ENCODE measurements at places on chromosomes 4 and X.

GRCh38 chr4:47531241-47531953 is 46.3 kb downstream of the ATP10D start:
- peak; percentile 5 for DNase-seq

DNA sequence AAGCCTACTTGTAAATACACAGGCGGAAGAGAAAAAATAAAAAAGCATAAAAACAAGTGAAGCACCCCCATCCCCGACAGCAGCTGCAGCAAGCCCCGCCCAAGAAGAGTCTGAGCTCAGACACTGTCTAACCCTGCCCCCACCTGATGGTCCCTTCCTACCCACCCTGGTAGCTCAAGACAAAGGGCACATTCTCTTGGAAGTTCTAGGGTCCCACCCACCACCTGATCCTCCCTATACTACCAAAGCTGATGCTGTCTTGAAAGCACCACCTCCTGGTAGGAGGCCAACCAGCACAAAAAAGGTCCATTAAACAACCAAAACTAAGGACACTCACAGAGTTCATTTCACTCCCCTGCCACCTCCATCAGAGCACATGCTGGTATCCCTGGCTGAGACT is 308.2 kb downstream of the KLHL13 start:
- no peak for DNase-seq

DNA sequence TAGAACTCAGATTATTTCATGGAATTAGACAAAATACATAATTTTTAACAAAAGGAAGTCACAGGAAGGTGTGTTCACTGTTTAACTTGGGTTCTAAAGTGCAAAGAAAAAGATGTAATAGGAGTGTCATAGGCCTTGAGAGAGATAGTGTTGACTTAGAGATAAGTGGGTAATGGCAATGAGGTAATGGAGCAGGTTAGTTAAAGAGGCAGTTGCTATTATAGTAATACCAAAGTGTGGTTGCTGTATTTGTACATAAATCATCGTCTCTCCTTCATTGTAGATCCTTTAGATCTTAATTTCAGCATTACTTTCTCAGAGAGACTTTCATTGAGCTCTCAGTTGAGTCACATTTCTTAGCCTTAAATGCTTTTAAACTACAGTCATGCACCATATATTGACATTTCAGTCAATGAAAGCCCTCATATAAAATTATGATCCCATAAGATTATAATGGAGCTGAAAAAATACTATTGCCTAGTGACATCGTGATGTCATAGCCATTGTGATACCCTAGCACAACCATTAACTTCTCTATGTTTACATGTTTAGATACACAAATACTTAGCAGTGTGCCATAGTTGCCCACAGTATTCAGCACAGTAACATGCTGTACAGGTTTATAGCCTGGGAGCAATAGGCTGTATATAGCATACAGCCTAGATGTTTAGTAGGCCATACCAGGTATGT is 245.4 kb downstream of the ADGRL3 start:
- DNase-seq, result no peak

GRCh38 chr4:152369902-152370295 is 166.0 kb downstream of the FBXW7 start:
- peak; percentile 44 for DNase-seq

GRCh38 chr4:98476891-98477290 is 181.5 kb downstream of the TSPAN5 start:
- no peak for DNase-seq

DNA sequence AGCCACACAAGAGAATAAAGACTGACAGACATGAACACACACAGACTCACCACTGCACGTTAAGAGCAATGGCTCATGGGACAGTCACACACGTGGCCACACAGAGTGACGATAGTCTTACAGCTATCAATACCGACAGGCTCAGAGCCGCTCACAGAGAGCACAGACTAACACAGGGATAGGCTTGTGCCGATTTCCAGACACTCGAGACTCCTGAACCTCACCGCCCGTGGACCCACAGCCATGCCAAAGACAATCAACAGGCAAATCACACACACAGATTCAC is 716 bp upstream of the SLC38A5 start:
- no peak for DNase-seq

GRCh38 chr4:161657616-161658015 is 506.2 kb downstream of the FSTL5 start:
- no peak for DNase-seq

DNA sequence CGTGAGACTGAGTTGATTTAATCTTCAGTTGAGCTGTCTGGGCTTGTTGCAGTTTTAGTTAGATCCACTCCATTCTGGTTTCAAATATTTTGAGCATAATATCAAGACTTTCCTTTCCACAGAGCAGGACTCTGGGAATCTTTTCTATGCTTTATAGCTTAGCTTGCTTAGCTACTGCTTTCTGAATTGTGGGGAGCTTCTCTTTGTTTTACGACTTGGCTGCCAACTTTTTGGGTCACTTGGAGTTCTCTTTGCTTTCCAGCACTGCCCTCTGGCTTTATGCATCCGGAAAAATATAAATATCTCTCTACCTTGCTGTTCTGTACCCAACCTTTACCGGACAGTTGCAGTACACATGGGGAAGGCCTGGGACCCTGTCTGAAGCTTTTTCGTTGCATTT is 292.1 kb downstream of the STIM2 start:
- DNase-seq, result no peak

DNA sequence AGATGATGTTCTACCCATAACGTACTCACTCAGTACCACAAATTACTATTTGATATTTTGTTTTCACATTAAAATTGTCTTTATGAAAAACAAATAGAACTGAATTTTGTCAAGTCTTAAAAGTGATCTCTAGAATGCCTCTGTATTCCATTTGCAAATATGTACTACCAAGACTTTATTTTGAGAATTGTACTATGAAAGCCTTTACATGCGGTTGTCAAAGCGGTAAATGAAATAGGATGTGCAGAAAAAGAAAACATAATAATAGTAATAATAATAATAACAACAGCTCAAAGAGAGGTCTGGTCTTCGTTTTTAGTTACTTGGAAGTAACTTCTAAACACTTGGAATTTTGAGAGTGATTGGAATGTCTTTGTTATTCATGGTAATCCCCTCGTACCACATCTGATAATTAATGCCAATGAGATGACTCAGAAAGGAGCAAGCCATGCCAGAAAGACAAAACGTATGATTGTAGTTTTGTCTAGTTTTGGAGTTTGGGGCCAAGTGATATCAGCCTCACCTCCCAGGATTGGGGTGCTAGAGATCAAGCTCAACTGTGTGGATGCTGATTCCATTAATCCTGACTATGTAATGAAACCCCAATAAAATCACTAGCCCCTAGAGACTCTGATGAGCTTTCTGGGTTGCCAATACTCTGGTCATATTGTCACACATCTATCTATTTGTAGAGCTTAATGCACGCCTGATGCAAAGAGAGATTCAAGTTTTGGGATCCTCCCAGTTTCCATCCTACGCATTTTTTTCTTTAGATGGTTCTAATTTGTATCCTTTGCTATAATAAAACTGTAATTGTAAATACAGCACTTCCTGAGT is 20.2 kb upstream of the CTSO start:
- DNase-seq, result no peak

GRCh38 chrX:120697053-120697452 is 67.2 kb upstream of the C1GALT1C1 start:
- DNase-seq, result peak; percentile 89

GRCh38 chrX:9997524-9997923 is 30.4 kb downstream of the CLDN34 start:
- no peak for DNase-seq

DNA sequence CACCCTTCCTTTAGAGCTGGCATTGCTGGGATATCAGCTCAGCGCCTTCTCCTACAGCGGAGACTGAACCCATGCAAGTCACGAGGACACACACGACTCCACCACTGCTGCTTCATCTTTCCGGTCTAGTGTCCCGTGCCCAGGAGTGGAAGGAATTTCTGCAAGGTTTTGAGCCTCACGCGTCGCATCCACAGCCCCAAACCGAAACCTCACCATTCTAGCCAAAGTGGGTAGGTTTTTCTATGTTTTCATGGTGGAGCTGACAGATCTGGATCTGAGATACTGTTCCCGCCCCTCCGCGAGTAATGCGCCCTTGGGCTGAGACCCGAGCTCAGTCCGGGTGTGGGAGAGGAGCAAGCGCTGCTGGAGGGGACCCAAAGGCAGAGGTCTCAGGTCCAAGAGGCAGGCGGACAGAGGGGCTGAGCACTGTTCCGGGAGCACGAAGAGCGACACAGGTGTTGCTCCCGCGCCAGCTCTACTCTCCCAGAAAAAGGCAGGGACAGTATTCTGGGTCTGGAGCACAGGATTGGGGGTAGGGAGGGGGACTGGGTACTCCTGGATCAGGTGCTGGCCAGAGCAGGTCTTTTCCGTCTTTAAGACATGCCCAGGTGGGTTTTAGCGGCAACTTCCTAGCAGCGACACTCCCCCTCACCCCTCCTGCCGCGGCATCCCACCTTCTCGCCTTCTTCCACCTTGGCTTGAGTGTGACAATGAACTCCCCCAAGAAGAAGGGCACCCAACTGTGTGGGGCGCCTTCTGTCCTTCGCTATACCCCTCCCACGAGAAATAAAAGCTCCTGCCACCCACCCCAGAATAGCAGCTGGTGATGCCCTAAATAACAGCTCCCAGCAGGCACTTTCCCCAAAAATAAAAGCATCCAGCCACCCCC is 1.8 kb downstream of the EPHA5 start:
- no peak for DNase-seq

- DNase-seq, result peak; percentile 55
Observed at GRCh38 chr4:94304365-94304971, 38.2 kb downstream of the HPGDS start.

- no peak for DNase-seq
Observed at GRCh38 chr4:2500547-2500946, 31.6 kb downstream of the RNF4 start.

- DNase-seq, result no peak
Observed at GRCh38 chr4:4800646-4801408, 58.6 kb upstream of the MSX1 start.

- DNase-seq, result no peak
Observed at GRCh38 chr4:38131371-38132091, 171.3 kb downstream of the PTTG2 start.

GRCh38 chrX:14027036-14027435 is 2.7 kb downstream of the GEMIN8 start:
- DNase-seq, result peak; percentile 38

GRCh38 chrX:80578517-80579105 is 158.4 kb downstream of the TENT5D start:
- no peak for DNase-seq

DNA sequence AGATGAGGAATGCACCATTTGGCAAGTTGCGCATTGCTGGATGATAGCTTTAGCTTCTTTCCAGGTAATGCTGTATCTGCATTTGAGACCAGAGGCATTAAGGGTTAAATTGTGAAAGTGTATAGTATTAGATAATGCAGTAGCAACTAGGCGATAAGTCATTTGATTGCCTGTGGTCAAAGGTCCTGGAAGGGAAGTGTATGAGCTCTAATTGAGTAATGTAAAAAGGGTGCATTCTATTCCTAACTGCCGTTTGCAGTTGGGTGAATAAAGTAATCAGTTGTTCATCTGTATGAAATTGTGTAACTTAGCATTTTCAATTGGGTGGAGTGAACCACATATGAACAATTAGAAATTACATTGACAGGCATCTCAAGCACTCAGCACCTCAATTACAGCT is 54.5 kb upstream of the WDR1 start:
- DNase-seq, result no peak

GRCh38 chrX:94524867-94525266 is 850.9 kb downstream of the FAM133A start:
- DNase-seq, result peak; percentile 0

- DNase-seq, result no peak
Observed at GRCh38 chr4:13933191-13933590, 305.7 kb upstream of the BOD1L1 start.

DNA sequence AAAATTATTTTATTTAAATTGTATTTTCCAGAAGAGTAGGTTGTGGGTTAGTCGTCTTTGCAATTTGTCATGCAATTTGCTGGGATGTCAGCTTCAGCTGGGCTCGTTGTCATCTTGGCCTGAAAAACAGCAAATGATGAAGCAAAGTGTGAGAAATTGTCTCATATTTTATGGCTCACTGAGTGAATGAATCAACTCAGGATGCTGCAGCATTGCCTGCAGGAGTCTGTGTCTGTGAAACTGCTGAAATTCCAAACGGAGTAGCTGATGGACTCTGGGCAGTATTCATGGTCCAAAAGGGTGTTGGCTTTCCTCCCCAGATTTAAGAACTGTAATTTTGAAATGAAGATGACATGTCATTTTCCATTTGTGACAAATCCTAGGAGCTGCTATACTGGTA is 37.2 kb downstream of the CXCL8 start:
- no peak for DNase-seq

DNA sequence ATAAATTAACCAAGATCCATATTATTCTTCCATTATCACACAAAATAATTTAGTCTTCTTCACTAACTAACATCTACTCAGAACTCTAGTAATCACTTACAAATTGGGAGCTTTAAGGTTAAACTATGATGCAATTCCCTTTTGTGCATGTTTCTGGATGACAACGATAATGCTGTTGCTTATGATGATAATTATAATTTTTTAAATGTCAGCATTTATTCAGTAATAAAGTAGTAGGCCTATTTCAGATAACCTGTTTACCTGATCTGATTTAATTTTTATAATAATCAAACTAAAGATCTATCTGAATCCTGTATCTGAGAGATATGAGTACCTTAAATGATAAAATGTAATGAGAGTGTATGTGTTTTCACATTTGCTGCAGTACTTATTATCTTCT is 507.8 kb upstream of the GRID2 start:
- DNase-seq, result no peak

GRCh38 chr4:173413036-173413435 is 14.1 kb upstream of the SCRG1 start:
- DNase-seq, result no peak

DNA sequence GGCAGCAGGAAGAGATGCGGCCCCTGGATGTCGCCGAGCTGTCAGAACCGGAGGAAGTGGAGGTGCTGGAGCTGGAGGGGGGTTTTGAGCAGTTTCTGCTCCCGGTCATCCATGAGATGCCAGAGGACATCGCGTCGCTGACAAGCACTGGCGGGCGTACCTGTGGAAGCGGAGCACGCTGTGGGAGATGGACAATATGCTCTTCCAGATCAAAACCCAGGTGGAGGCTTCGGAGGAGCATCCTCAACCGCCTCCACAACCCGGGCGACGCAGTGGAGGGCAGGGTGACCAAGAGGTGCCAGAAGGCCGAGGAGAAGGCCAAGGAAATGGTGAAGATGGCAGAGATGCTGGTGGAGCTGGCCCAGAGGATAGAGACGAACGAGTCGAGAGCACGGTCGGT is 7.6 kb upstream of the CCNQ start:
- DNase-seq, result no peak

DNA sequence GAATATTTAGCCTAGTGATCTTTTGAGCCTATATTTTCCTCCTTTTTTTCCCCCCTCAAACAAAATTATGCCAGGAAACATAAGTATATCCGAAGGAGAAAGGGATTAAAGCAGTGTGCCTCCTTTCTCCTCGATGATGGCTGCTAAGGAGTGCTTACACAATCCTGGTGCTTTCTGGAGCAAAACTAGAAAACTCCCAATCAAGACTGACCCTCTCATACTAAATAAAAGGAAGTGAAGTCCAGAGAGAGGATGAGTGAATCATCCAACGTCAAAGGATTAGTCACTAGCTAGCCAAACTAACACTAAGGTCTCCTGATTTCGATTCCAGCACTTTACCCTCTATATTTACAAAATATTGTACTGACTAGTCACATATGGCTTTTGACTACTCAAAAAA is 146.8 kb downstream of the PPP3CA start:
- no peak for DNase-seq
